ENCODE measurements at places on chromosomes 11 and 22.

GRCh38 chr11:70860888-70861287 is 391.5 kb downstream of the SHANK2 start:
- no peak for DNase-seq

- no peak for DNase-seq
Observed at GRCh38 chr11:30789270-30789669, 203.1 kb upstream of the MPPED2 start.

- DNase-seq = no peak
Observed at GRCh38 chr11:45896422-45896984, 10.6 kb downstream of the FREY1 start.

DNA sequence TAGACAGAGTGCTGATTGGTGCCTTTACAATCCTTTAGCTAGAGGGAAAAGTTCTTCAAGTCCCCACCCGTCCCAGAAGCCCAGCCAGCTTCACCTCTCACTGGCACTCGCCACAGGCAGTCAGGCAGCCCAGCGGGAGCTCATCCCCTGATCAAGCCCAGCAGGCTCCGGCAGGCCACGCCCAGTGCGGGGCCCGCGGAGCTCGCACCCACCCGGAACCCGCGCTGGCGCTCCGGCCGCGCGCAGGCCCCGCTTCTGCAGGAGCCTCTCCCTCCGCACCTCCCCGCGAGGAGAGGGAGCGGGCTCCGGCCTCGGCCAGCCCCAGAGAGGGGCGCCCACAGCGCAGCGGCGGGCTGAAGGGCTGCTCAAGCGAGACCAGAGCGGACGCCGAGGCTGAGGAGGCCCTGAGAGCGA is 202.4 kb upstream of the PDGFD start:
- DNase-seq = no peak

- DNase-seq = no peak
Observed at GRCh38 chr11:73135346-73136284, 6.5 kb downstream of the FCHSD2 start.

DNA sequence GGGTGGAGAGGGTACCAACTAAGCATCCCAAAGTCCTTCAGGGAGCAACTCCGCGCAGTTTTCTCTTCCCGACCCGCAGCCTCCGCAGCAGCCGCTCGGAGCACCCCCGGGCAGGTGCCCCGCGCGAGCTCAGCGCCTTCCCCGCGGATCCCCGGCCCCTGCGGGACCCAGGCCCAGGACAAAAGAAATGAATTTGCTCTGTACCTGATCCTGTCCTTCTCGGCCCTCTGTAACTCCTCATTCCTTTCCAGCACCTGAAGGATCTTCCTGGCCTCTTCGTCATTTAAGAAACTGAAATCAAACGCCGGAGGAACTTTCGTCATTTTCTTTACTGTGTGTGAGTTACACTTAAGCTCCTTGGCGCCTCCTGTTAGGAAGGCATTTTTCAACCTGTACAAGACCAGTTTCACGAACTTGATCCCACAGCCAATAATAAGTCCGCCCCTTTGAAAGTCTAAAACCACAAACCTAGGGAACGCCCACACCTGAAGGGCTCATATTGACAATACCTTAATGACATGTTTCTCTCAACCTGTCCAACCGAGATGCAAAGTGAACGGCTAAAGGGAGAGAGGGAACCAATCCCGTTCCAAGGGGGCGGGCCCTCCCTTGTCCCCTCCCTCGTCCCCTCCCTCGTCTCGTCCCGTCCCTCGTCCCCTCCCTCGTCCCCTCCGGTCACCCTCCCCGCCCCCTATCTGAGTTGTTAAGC is at the start of gene EXPH5:
TSS of gene EXPH5 (minus strand) at position 555 of the 709 bp plus-strand sequence. CDS start at position 323, 232 bp downstream.
- DNase-seq = peak; percentile 51

GRCh38 chr11:123011510-123011909 is 29.9 kb upstream of the BSX start:
- DNase-seq = no peak

DNA sequence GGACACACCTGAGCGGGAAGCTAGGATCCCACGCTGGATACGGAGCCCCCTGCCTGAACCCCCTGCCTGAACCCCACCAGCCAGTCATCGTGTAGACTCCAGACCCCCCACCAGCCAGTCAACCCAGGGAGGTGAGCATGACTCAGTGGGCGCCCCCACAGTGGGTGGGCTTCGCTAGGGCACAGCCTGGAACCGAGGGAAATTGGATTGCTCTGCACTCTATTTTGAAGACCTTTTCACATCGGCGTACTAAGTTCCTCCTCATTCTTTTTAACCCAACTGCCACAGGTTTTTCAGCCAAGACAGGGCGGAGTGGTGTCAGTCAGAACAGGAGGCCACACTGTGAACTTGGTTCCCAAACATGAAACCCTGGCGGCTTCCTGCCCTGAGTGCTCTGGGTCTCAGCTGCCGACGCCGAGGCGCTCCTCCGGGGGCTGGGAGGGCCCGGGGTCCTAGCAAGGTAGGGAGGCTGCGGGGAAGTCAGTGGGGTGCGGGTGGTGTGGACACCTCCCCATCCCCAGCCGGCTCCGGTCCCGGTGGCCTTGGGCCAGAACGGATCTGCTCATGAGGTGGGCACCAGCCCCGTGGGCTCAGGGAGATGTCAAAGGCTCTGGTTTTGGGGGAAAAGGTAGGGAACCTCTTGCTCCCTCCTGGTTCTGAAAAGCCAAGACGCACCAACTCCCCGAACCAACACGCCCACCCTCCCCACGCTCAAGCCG is 57.0 kb downstream of the BRD1 start:
- DNase-seq = no peak

GRCh38 chr11:14554959-14555358 is 34.8 kb upstream of the PSMA1 start:
- no peak for DNase-seq

GRCh38 chr11:4017129-4017528 is 77.5 kb upstream of the RRM1 start:
- DNase-seq = no peak

GRCh38 chr22:35409783-35410662 is 10.1 kb downstream of the MCM5 start:
- no peak for DNase-seq

GRCh38 chr22:50138041-50138440 is 32.5 kb upstream of the PANX2 start:
- no peak for DNase-seq

- no peak for DNase-seq
Observed at GRCh38 chr11:83687787-83688186, 401.6 kb upstream of the CCDC90B start.

DNA sequence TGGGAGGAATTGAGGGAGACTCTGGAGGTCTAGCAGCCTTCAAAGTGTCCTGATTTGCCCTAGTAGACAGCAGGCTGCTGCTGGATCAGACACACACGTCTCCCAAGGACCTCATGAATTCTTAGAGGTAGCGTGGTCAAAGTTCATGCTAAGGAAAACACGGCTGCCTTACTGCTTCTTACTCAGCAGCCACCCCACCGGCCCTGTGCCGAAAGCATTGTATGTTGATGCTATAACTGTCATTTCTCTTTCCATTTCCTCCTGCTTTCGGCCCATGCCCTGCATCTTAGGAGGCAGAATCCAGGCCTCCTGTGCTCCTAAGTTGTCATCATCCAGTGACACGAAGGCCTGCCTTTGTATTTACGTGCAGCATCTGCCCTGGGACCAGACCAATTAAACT is 10.5 kb upstream of the CCND1 start:
- DNase-seq = no peak

GRCh38 chr11:85953491-85954143 is 98.4 kb downstream of the CCDC83 start:
- DNase-seq = no peak

GRCh38 chr11:99979042-99979441 is 708.0 kb upstream of the ARHGAP42 start:
- no peak for DNase-seq

GRCh38 chr11:83238111-83238510 is 44.6 kb downstream of the ANKRD42 start:
- no peak for DNase-seq

GRCh38 chr22:32336771-32337424 is 20.8 kb upstream of the RFPL3 start:
- DNase-seq = peak; percentile 56

GRCh38 chr11:130737041-130737830 is 179.0 kb downstream of the SNX19 start:
- DNase-seq = no peak

GRCh38 chr11:7571640-7572000 is 57.8 kb downstream of the PPFIBP2 start:
- peak; percentile 94 for DNase-seq

GRCh38 chr11:14641801-14642200 is 1.8 kb upstream of the PDE3B start:
- no peak for DNase-seq

DNA sequence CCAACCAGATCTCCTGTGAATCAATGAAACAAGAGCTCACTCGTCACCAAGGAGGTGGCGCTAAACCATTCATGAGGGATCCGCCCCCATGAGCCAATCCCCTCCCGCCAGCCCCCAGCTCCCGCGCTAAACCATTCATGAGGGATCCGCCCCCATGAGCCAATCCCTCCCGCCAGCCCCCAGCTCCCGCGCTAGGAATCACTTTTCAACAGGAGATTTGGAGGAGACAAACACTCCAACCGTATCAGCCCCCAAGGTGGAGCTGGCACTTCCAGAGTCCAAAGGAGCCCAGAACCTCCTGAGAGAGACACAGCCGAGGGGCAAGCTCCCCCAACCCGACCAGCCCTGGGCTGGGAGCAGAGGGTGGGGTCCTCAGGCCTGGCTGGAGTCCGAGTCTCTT is 40.9 kb upstream of the PRR5 start:
- no peak for DNase-seq

GRCh38 chr11:1001617-1002405 is 34.7 kb downstream of the MUC6 start:
- DNase-seq = no peak

- DNase-seq = no peak
Observed at GRCh38 chr11:14253421-14253820, 105.6 kb downstream of the RRAS2 start.

DNA sequence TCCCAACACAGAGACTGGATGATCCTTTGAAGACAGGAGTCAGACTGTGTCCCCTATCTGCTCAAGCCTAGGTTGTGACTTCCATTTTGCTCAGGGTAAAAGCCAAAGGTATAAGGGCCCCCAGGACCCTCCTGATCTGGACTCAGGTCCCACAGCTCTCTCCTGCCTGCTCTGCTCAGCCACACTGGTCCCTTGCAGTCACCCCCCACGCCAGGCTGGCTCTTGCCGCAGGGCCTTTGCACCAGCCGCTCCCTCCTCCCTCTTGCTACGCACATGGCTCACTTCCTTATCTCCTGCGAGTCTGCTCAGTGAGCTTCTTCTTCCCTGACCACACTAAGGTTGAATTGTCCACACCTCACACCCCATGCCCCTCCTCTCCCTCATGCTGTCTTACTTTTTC is 28.4 kb upstream of the CACNG2 start:
- DNase-seq = no peak

- DNase-seq = no peak
Observed at GRCh38 chr11:58047818-58048217, 17.1 kb downstream of the OR6Q1 start.

GRCh38 chr11:86292912-86293616 is 9.0 kb upstream of the HIKESHI start:
- DNase-seq = no peak

DNA sequence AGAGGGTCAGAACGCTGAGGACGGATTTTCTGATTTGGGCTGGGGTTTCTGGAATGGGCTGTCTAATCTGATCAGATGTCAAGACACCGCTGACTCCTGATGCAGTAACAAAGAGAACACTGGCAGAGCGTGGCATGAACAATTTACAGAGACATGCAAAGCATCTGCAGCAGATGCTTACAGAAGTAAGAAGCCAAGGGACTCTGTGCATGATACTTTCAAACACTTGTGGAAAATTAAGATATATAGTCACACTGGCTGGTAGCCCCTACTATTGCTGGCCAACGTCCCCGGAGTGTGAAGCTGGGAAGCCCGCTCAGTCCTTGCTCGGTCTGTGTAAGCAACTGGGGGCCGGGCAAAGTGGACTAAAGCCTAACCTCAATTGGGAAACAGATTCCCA is 903.7 kb downstream of the BRD1 start:
- no peak for DNase-seq

- DNase-seq = no peak
Observed at GRCh38 chr11:1157341-1157644, 460 bp upstream of the MUC5AC start.

DNA sequence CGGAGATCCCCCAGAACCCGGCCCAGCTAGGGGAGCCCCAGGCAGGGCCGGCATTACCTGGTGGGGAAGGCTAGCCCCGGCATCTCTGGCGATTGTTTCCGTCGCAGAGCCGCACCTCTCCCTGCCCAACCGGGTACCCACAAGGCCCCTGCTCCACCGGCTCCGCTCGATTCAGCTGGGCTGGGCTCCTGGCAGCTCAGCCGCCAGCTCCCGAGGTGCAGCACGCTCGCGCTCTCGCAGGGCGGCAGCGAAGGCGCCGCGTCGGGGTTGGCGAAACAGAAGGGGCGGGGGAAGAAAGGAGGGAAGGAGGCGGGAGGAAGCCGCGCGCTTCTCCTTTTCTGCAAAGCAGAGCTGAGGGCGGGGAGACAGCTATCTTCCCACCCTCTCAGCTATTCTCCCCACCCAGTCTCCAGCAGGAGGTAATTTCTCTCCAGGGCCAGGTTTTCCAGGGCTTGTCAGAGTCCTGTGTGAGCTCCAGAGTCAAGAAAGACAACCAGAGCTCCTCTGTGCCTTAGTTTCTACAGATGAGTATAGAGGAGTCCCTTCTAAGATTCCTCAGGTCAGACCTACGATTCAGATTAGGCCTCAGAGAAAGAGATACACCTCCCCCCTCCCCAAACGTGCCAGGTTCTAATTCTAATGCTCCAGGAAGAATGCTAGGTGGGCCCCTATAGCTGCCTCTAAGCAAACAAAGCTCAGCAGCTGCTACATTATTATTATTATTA is 62.0 kb downstream of the PAK1 start:
- DNase-seq = peak; percentile 95

GRCh38 chr22:26325641-26326040 is 103.4 kb upstream of the ASPHD2 start:
- no peak for DNase-seq

GRCh38 chr22:38824585-38824984 is 19.2 kb downstream of the NPTXR start:
- DNase-seq = no peak

- DNase-seq = no peak
Observed at GRCh38 chr22:39897841-39898240, 3.0 kb upstream of the GRAP2 start.

GRCh38 chr22:30743257-30744020 is 48.8 kb downstream of the OSBP2 start:
- DNase-seq = no peak

- DNase-seq = peak; percentile 49
Observed at GRCh38 chr11:44840521-44841251, 110.0 kb downstream of the TP53I11 start.

DNA sequence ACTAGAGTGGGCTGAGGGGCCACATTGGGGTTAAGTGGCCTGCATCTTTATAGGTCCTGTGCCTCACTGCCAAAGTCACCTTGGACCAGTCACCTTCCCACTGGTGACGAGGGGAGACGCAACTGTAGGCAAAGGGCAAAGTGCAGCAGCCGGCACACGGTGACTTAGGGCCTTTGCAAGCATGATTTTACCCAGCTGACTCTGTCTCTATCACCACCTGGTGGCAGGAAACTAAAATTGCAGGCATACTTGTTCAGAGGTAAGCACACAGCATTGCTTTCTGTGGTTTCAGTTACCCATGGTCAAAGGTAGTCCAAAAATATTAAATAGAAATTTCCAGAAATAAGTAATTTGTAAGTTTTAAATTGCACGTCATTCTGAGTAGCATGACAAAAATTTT is 1164.4 kb downstream of the BRD1 start:
- DNase-seq = no peak
